ENCODE measurements at places on chromosomes 2 and 18.

DNA sequence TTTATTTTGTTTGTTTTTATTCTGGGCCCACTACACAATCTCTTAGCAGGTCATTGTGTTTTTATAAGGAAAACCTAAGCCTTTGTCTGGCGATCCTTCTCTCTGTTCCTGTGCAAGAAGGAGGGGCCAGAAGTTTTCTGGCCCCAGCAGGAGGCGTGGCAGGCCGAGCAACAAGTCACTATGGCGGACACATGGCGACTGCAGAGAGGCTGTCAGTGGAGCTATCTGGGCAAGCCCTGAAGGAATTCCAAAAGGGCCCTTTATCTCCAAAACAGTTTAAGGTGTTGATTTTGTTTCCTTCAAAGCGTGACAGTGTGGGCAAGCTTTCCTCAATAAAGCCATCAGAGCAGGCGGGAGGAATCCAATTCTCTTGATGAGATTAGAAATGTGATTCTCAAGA, 118.8 kb upstream of the CTAGE1 start:
- DNase-seq: no peak

DNA sequence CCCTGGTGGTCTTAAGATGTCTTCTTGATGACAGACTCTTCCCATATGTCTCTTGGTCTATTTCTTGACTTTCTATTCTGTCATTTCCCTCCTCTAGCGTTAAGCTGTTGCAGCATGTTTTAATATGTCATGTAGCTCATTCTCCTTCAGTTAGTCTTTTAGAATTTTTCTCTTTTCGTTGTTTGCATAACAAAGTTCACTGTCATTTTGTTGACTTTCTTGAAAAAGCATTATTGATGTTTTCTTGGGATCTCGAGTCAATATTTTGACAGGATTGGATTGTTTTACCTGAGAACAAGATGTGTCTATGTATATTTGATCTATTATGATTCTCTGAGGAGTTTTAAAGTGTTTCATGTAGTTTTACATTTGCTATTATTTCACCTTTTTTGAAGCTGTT, 24.8 kb downstream of the SOCS6 start:
- no peak for DNase-seq

DNA sequence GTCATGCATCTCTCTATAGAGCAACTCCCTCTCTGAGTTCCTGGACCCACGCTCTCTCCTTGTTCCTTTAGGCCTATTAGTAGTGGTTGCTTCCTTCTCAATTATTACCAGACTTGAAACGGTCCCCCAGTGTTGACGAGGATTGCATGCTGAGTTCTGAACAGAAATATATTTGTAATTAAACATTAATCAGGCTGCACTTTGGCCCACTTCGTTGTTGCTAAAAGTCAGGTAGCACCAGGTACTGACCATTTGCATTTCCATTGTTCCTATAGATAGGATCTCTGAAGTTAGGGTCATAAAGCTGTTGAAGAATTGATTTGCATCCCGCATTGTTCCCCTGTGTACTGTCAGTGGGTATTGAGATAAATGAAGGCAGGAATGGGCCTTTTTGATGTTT, 36.9 kb upstream of the TTR start:
- no peak for DNase-seq

GRCh38 chr2:218033590-218034496, 31.0 kb upstream of the TNS1 start:
- no peak for DNase-seq

DNA sequence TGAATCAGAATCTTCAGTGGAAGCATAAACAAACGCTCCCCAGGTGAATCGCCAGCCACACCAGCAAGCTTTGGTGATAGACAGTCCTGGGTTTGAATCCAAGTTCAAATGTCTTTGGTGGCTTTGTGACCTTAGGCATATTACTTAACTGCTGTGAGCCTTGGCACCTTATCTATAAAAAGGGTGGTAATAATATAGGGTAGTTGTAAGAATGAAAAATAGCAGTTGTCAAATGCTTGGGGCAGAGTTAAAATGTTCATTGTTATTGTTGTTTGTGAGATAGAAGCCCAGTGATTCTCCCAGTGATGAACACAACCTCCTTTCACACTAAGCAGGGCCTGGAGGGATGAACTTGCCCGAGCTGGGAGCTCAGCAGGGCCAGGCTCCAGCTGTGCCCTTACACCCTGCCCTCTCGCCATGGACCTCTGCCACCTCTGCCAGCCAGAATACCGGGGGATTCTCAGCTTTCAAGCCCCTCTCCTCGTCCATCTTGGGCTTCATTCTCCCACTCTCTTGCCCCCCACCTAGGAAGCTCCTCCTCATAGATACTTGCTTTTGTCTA, 6.1 kb upstream of the TMBIM1 start:
- DNase-seq: no peak

- no peak for DNase-seq
Measured at GRCh38 chr2:212414767-212415211, 123.8 kb downstream of the ERBB4 start.

DNA sequence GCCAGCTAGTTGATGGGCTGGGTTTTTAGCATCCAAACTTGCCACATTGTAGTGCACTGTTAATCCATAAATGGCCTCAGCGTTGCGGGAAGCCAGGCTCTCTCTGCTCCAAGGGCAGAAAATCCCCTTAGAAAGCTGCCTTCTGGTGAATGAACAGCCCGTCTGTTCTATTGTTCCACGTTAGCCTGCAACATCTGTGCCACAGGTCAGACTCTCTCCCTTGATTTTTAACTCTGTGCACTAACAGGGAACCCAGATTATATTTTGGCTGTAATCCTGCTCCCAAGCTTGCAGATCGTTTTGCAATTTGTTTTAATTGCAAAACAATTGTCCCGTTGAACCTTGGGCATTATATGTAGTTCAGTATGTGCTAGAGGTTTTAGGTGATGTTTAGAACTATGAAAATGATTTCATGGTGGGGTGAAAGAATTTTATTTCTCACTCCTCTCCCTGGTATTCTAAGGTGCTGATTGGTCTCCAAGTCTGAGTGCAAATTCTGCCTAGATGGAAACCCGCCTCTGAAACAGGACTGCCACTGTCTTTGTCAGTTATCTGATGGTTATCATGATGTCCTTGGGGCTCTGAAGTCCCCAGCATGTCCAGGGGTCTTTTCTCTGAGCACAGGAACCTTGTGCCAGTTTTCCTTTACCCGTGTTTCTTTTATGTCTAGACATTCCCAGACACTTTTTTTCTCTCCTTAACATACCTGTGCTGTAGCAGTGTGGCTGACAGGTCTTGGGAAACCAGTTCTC, 106.6 kb downstream of the MAP4K4 start:
- DNase-seq: no peak

DNA sequence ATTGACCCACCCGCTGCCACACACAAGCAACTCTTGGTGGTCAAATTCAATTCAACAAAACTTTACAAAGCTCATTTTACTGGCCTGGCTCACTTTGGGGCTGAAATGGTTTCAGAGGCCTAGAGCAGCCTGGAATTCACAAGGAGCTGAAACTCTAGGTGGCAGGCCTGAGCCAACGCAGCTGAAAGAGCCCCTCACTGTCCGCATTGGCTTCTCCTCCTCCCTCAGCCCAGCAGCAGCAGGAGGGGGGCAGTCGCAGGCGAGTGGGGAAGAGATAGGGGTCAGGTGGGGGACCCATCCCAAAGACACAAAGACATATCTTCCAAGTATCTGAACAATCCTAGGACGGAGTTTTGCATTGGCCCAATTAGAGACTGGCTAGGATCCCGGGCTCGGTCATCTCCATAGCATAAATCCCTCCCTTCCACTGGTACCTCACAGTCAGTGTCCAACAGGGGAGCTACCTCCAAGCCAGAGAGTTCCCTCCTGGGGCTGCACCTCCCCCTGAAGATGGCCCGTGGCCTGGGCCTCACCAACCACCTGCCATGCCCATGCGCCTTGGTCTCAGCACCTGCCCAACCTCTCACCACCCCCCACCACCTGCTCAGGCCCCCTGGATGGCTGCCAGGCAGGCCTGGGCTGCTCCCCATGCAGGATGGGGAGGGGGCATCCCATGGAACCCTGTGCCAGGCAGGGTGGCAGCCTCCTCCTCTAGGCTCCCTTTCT, 113.4 kb downstream of the ZBTB7C start:
- no peak for DNase-seq

DNA sequence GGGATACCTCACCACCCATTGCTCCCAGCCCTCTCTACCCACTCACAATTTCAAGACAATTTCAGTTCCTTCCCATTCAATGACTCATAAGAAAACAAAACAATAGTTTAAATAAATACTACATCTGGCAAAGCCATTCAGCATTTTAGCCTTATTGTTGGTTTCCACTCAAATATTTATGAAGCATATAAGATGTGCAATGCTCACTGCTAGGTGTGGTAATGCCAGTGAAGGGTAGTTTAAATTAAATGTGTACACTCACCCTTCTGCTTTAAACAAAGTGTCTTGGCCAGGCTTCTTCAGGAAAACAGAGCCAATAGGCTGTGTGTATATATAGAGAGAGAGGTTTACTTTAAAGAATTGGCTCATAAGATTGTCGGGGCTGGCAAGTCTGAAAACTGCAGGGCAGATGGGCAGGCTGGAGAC, 37.0 kb downstream of the INO80C start:
- no peak for DNase-seq

Measured in GF-D8 (cell line).